ENCODE measurements at places on chromosomes 5 and 9.

DNA sequence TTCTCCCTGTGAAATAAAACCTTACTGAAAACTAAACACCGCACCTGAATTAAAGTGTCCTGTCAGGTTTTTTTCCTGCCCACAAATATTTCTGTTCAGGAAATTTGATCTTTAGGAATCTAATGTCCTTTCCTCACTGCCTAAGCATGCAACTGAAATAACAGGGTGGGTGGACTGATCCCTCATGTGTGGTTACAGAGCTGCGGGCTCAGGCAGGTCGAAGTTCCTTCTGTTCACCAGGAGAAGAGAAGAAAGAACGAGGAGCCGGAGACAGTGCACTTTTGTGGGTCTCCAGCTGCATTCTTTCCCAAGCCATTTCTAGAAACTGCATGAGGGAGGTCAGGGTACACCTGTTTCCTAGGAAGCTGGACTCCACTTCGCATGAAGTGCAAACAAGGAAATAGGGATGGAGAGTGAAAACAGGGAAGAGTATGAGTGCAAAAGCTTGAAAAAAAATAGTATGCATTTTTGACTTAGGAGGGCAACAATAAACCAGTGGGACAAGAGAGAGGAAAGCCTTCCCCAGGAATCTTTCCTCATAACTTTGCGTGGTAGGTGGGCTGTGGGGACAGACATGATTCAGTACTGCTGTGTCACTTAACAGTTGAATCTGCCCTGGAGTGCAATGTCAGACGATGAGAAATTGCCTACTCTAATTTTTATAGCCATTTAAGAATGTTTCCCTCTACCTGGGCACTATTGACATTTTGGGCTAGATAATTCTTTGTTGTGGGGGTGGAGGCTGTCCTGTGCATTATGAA lies 60.3 kb downstream of the GCNT1 start:
- DNase-seq = no peak

DNA sequence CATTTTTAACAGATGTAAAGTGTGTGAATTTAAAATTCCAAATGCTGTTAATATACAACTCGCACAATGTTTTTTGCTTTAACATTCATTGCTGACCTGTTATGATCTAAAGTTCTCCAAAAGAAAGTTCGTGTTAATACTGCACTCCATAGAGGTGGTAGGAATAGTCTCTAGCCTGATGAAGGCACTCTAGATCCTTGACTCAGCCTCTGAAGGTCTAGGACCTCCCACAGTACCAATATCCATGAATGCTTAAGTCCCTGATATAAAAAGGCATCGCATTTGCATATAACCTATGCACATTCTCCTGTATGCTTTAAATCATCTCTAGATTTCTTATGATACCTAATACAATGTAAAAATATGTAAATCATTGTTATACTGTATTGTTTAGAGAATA lies 213.6 kb downstream of the EFNA5 start:
- DNase-seq = no peak

- no peak for DNase-seq
Observed at GRCh38 chr5:32760091-32760509, 49.0 kb downstream of the NPR3 start.

DNA sequence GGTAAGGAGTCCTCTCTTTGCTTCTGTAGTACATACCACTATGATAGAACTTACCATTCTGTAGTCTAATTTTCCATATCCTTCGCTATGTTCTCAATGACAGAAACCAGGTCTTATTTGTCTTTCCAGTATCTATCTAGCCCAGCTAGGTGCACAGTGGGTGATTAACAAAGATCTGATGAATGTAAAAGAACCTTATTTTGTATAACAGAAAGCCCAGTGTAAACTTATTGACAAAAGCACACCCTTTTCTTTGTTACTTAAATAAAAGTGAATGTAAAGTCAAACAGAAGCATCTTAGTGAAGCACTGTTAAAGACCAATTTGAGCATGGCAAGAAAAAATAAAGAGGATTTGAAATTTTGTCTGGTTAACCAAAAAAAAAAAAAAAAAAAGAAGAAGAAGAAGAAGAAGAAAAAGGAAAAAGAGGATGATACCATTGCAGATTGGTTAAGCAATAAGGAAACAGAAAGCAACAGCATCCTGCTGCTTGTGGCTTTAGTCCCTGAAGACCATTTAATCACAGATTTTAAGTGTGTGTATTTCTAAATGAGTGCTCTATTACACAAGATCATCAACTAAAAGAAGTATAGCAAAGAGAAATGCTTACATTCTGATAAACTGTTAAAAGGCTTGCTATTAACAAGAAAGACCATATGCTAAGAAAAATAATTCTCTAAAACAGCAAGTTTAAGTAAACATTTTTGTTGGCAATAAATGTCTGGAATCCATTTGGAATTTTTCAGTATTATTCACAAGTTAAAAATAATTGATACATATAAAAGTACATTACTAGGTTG lies 21.2 kb downstream of the MEGF9 start:
- DNase-seq = no peak

- no peak for DNase-seq
Observed at GRCh38 chr5:53613061-53613460, 52.6 kb downstream of the NDUFS4 start.

- DNase-seq = no peak
Observed at GRCh38 chr9:133023117-133023890, 7.5 kb upstream of the GTF3C5 start.

GRCh38 chr5:142078221-142078620 lies 30.4 kb upstream of the NDFIP1 start:
- DNase-seq = no peak
